ENCODE measurements at places on chromosomes 12 and 14. TPM values are rescaled to one million over a fixed set of nuclear protein-coding genes. Genes with fewer than 3 reads are reported as not detected.

Gene RHEBL1
- total RNA-seq = 2.3 TPM

DNA sequence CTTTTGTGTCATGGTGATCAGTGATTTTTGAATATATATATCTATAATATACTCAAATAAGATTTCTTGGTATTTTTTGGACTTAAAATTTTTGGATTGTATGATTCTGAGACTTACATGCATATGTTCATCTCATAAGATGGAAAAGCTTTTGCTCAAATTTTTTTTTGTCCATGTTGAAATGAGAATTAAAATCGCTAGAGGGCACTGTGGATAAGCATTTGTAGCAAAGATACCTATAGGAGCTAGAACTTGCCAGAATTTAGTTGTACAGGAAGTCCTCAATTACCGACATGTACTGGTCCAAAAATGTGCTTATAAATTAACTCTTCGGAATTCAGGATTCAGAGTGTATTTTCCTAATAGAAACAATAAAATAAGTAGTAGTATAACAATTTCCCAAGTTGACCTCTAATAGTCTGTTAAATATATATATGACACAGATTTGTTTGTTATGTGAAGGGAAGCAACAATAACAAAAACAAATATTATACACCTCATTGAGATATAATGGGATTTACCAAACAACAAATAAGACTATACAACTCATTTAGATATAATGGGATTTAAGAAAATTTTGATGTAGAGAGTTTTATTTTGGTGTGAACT, 179.6 kb downstream of the TMEM117 start:
- DNase-seq = no peak
- no peak overlapping the region for H3K4me3 ChIP-seq
- H3K36me3 ChIP-seq = no peaks in the 10 kb centered on the region
- H3K27me3 ChIP-seq = no peaks in the 10 kb centered on the region

GRCh38 chr14:53350866-53351265, 197.7 kb upstream of the DDHD1 start:
- DNase-seq = no peak
- H3K4me1 ChIP-seq = no peaks in the 10 kb centered on the region
- no peaks in the 10 kb centered on the region for H3K36me3 ChIP-seq
- no peak overlapping the region for H3K27ac ChIP-seq

Gene MVK
- 53.6 TPM for total RNA-seq

DNA sequence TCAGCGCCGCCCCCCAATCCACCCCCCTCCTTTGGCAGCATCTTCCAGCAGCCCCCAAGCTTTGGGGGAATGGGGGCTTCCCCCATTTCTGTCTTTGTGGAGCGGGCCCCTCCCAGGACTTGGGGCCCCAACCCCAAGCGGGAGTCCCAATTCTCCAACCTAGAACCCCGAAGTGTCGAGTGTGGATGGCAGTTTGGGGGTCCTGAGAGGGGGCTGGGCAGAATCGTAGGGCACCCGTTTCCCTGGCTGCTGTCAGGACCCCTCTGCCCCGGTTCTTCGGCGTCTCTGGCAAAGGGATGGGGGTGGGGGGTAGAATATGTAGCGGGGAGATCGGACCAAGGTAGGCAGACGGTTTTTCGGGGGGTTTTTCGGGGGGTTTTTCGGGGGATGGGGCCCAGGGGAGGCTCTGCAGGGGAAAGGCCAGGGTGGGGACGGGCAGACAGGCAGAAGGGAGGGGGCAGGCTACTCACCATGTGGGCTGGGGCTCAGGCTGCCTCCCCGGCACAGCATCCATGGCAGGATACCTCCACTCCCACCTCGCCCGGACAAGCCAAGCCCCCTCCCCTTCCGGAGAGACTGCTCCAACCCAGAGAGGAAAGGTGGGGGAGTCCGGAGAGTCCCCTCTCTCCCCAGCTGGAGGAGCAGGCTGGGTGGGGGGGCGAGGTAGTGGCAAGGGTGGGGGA, 739 bp downstream of the JPH4 start:
- H3K4me3 ChIP-seq = peak overlapping the region; percentile 88
- H3K27ac ChIP-seq = peak overlapping the region; percentile 91
- DNase-seq = peak; percentile 61
- peaks cover 5% of the 10 kb centered on the region for H3K36me3 ChIP-seq
- peaks cover 23% of the 10 kb centered on the region for H3K27me3 ChIP-seq
- peaks cover 6% of the 10 kb centered on the region for H3K4me1 ChIP-seq

Gene APPL2
- total RNA-seq = 35.6 TPM

DNA sequence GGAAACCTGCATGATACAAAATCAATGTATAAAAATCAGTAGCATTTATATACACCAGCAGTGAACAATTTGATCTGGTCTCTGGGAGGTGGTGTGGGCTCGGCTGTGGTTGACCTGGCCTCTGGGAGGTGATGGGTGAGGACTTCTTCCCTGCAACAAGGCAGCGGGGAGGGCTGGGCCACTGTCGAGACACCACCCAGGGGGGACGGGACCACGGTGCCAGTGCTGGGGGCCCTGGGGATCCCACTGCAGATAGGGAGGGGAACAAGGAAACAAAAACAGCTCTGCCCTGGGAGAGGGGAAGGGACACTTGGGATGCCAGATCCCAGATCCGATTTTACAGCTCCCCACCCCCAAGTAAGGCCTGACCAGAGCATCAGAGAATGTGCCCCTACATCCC, 189.6 kb upstream of the SFSWAP start:
- no peak overlapping the region for H3K4me3 ChIP-seq
- H3K4me1 ChIP-seq = no peaks in the 10 kb centered on the region
- no peak for DNase-seq

GRCh38 chr14:64502887-64503433, 678 bp downstream of the ZBTB25 start:
- H3K36me3 ChIP-seq = no peaks in the 10 kb centered on the region
- H3K4me3 ChIP-seq = peak overlapping the region; percentile 96
- H3K27me3 ChIP-seq = peaks cover 13% of the 10 kb centered on the region
- H3K4me1 ChIP-seq = peaks cover 26% of the 10 kb centered on the region

Gene DEPDC4
- 2.0 TPM for total RNA-seq

DNA sequence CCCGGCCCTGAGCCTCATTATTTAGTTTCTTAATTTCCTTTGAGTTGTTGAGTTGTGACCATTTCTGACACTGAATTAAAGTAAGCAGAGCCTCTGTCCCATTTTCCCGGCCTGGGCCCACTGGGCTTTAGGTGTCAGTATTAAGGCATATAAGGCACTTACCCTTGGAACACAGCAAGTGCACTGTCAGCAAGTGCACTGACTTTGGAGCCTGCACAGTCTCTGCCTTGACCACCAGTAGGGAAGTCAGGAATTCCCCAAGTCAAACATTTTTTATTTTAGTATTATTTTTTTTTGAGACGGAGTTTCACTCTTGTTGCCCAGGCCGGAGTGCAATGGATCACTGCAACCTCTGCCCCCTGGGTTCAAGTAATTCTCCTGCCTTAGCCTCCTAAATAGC, 56.6 kb downstream of the MAX start:
- H3K27ac ChIP-seq = no peak overlapping the region
- H3K36me3 ChIP-seq = no peaks in the 10 kb centered on the region
- H3K4me3 ChIP-seq = no peak overlapping the region

Gene OTX2
- 18.8 TPM for total RNA-seq

DNA sequence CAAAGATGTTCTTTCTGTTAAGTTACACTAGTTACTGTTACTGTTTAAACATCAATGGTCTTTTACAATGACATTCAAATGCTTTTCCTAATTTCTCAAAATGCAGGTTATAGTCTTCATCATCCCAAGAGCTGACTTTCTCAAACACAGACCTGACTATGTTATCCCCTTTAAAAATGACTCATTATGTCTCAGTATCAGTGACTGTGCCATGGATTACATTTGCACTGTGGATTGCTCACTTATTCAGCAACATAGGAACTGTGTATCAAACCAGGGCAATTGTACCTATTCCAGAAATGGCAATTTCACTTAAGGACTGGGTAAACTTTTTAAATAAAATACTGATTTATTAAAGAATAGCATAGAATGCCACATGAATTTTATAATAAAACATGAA, 630.2 kb upstream of the NOVA1 start:
- no peaks in the 10 kb centered on the region for H3K4me1 ChIP-seq
- DNase-seq = no peak

Gene GDF3
- total RNA-seq = 0.34 TPM

Gene NUMB
- 48.0 TPM for total RNA-seq
